ENCODE measurements at places on chromosomes 16 and 17.

DNA sequence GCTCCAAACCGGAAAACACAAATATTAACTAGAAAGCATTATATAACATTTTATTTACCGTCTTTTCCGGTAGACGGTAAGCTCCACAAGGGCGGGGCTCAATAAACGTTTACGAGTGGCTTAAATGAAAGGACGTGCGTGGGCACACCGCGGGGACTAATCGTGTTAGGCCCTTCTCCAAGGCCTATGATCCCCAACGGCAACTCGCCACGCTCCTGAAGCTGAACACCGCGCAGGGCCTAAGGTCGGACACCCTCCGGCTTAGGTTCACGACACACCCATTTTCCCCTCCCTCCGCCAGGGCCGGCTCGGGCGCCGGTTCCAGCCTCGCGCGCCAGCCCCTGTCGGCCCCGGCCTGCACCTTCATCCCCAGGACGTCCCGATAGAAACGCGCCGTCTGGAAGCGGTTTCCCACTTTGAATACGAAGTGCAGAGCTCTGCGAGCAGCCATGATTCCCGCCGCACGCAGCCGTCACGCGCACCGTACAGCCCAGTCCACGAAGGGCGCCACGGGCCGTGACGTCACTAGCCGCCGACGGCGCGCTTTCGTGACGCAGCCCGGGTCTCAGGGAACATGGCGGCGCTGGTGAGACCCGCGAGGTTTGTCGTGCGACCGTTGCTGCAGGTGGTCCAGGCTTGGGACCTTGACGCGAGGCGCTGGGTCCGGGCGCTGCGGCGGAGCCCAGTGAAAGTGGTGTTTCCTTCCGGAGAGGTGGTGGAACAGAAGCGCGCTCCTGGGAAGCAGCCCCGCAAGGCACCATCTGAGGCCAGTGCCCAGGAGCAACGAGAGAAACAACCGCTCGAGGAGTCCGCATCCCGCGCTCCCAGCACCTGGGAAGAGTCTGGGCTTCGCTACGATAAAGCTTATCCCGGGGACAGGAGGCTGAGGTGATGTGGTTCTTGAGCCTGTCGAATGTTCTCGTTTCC lies at the start of the genes GLOD4 and MRM3:
Gene GLOD4, minus strand, starts transcription at position 476 of the 927 bp plus-strand sequence. Its CDS starts 25 bp downstream, at position 451.
Gene MRM3, plus strand, starts transcription at position 549 of the 927 bp plus-strand sequence. Its CDS starts 26 bp downstream, at position 575.
- DNase-seq = peak; percentile 94

DNA sequence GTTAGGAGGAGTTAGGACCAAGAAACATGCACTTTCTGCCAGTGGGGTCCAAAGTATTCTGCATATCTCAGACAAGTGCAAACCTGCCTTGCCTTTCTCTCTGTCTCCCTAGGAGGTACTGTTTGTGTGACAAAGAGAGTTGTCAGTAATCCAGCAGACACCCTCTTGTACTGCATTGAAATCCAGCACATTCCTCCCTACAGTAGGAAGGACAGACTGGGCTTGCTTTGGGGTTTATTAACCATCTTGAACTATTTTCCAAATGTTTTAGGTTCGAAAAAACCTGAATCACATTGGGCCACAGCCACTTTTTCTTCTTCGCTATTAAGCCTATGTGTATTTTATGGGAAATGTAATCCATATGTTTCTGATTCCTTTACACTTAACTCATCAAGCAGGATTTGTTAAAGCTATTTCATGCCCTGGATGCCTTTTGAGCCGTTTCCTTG lies 204.2 kb upstream of the KCNJ16 start:
- DNase-seq = no peak

DNA sequence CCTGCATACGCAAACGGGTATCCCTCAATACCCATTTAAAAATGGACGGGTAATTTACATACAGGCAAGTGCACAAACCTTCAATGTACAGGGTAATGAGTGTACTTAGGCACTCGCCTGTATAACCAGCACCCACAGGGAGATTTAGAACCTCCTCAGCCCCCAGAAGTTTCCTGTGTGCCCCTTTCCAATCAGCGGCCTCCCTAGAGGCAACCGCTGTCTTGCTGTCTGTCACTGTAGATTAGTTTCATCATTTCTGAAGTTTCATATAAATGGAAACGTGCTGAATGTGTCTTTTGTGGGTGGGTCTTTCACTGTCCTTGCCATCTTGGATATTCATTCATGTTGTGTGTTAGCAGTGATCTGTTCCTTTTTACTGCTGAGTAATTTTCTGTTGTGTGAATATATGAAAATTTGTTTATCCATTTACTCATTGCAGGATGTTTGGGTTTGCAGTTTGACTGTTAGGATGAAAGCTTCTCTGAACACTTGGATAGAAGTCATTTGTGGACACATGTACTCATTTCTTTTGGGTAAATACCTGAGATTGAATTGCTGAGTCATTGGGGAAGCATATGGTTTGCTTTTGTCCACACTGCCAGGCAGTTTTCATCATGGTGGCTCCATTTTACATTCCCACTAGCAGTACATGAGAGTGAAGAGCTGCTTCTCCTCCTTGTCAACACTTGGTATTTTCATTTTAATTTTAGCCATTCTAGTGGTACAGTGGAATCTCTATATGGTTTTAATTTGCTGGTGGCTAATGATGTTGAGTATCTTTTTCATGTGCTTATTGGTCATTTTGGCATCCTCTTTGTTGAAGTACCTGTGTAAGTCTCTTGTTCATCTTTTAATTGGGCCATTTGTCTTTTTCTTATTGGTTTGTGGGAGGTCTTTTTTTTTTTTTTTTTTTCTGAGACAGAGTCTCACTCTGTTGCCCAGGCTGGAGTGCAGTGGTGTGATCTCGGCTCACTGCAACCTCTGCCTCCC lies 2.1 kb upstream of the ADCY7 start:
- DNase-seq = peak; percentile 54

- no peak for DNase-seq
Measured at GRCh38 chr16:77647726-77648125, 74.6 kb upstream of the NUDT7 start.

- DNase-seq = no peak
Measured at GRCh38 chr17:14296166-14296910, 4.5 kb upstream of the HS3ST3B1 start.

All from activated CD8-positive, alpha-beta T cell treated with anti-CD3 and anti-CD28 coated beads, Interleukin-2, amount 10 ng/mL, durations not matched to agents 7 days and 5 days (primary cell).